ENCODE measurements at places on chromosomes 3 and 15.

DNA sequence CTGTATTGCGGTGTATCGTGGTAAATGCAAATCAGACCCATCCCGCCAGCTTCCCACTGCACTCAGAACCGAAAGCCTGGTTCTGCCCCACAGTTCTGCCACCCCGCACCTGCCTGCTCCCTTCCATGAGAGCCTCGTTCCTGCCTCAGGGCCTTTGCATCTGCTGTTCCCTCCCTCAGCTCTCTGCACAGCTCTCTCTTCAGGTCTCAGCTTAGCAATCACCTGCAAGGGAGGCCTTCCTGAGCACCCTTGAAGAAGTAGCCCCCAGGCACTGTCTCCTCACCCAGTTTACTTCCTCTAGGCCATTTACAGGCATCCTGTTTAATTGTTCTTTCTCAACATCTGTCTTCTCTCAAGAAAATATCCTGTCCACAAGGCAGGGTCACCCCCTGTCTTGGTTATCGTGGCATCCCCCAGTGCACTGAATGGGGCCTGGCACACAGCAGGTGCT is 13.3 kb upstream of the IQSEC1 start:
- no peak for DNase-seq

DNA sequence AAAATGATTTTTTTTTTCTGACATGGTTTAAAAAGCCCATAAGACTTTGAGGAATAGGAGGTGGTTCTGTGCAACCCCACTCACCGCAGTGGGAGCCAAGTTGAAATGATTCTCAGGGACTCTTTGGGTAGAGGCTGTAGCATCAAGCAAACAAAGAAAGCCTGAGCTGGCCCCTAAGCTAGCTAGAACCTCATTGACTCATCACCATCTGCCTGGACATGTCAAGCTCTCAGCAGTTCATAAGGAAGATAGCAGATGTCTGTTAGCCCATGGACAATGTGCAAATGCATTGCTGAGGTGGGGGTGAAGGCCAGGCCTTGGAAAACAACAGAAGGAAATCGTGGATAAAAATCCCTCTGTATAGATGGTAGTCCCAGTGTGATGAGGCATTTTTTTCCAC is 234.8 kb downstream of the NR2F2 start:
- no peak for DNase-seq

DNA sequence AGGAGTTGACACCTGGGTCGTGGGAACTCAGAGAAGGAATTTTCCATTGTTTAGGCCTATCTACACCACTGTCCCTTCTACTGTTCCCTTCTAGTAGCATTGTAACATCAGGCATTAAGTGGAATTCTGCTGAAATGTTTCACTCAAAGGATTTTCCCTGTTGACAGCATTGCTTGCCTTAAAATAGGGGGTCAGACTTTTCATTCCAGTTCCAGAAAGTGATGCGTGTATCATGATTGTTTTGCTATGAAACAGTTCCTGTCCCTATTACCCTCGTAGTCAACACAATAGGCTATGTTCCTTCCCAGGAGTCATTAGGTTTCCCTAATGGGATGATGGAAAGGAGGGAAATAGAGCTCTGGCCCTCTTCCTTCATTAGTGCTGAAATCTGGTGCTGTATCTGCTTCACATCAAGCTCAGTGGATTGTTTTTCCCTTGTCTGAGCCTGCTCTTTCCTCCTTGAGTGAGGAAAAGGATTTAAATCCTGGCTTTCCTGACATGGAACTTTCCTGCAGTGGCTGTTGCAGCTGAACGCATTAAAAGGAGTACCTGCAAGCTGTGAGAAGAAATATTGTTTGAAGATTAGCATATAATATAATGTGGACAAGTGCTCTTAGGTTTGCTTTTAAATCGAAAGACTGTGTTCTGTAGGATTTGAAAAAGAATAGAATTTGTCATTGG is 195.9 kb downstream of the KLHL25 start:
- no peak for DNase-seq

- no peak for DNase-seq
Observed at GRCh38 chr15:91228890-91229289, 128.8 kb downstream of the SV2B start.

- DNase-seq: no peak
Observed at GRCh38 chr15:92586383-92586942, 69.1 kb downstream of the FAM174B start.

DNA sequence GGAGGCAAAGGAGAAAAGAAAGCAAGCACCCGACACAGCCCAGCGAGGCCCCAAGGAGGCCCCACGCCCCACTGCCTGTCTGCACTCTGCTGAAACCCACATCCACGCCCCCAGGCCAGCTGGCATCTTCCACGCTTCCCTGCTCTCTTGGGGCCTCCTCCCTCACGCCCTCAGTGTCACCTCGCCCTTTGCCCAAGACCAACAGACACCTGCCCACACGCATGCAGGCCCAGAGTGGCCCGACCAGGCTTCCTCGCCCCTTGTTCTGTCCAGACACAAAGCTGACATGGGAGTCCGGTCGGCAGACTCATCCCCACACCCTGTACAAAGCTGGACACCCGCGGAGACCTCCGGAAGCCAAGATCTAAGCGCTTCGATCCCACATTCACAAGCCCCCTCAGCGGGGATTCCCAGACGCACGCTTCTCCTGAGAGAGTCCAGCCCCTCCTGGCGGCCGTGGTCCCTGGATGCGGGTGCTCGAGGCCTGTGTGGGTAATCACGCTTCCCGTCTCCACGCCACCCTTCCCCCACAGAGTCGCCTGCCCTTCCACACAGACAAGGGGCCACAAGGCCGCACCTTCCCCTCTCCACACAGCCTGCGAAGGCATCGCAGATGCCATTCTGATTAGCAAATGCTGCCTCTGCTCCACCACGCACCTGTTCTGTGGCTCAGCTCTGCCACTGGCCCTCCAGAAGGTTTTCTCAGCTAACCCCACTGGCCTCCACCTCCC is 176.6 kb downstream of the XXYLT1 start:
- no peak for DNase-seq

DNA sequence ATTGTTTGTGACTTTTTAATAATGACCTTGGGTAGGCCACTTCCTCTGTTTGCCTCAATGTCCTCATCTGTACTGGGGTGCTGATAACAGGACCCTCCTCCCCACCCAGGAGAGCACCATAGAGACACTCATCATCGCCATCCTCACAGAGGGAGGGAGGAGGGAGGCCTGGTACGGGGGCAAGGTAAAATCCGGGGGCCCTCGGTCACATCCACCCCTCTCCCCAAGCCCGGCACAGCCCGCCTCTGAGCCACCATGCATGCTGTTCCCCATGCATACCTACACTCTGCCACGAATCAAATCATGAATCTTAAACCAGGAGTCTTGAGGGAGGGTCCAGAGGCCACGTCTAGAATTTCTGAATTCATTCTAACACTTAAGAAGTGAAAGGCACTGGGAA is 74.9 kb upstream of the IQSEC1 start:
- no peak for DNase-seq

DNA sequence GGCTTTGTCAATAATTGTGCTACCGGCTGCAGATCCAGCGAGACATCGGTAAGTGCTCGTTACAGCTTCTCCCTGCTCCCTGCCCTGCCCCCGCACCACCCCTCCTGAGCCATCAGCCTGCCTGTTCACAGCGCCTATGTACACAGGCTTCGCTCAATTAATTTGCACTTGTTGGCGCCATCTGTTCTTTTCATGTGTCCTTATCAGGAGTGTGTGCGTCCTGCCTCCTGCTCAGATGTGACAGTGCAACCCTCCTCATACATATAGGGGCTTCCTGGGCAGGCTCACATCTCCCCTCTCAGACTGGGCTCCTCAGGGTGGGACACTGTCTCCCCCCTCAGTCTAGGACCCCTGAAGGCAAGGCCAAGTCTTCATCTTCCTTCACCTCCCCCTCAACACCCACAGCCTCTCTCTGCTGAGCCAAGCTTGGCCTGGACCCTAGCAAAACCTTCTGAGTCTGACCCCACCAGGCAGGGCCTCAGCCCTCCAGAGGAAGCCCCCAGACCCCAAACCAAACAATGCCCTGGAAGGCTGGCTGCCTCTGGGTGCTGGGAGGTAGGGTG is 54.9 kb downstream of the CYP11A1 start:
- DNase-seq: peak; percentile 79

- no peak for DNase-seq
Observed at GRCh38 chr3:7015683-7016440, 154.9 kb downstream of the GRM7 start.

Data from NCI-H526 (cell line).